HS-27A (cell line): ENCODE measurements at places on chromosomes 12 and 14.
A peak's percentile ranks its signal among the peaks of the same experiment; 100 is the strongest.

GRCh38 chr12:8876887-8877286 is 37.4 kb upstream of the PHC1 start:
- no peak for DNase-seq

DNA sequence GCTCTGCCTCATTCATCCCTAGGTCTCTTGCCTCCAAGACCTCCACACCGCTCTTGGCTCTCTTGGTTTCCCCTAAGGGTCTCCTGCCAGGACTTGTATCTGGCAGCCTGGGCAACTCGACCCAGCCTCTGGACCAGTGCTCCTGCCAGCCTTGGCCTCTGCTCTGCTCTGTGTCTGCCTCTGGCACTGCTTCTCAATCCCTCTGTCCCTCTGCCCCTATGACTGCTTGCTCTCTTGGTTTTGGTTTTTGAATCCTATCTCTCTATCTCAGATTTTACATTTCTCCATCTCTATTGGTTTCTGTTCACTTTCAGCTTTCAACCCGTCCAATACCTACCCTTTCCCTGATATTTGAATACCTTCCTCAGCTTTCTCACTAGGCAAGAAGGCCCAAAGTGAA is 6.3 kb downstream of the ITGA5 start:
- DNase-seq, result no peak

GRCh38 chr12:6942331-6942665 is 1.3 kb upstream of the RNU7-1 start:
- DNase-seq, result no peak

GRCh38 chr12:117622087-117622486 is 260.7 kb upstream of the NOS1 start:
- no peak for DNase-seq

DNA sequence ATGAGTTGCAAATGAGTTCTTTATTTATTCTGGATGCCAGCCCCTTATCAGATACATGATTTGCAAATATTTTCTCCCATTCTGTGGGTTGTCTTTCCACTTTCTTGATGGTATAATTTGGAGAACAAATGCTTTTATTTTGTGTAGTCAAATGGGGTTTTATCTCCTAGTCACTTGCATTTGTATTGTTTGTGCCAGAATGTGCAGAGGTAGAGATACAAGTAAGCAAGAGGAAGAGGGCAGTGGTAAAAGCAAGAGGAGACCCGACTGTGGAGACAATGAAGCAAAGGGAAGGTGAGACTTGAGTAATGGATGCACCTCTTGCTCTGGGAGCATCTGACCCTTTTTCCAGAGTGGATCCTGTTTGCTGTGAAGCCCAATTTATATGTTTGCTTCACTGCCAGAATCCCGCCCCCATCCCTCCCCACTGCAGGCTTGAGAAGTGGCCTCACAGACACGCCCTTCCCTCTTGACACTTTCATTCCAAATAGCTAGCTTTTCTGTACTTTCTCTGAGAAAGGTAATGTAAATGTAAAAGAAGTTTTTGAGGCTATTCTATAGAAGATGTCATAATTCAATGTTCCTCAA is 786 bp upstream of the PFKM start:
- DNase-seq, result no peak

DNA sequence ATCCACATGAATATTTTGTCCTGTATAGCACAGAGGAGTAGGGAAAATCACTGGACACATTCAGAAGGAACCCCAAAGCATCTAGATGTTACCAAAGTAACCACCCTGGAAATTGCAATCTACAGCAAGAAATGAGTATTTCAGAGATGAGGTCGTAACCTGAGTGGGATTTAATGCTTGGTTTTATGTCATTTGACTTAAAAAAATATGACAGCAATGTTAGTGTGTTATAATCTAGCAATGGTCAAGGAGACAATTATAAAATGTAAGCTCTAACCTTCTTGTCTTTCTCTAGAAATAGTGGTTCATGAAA is 256.6 kb downstream of the NAV3 start:
- DNase-seq, result no peak

GRCh38 chr12:27711317-27711682 is 668 bp downstream of the MRPS35 start:
- DNase-seq, result peak; percentile 29

DNA sequence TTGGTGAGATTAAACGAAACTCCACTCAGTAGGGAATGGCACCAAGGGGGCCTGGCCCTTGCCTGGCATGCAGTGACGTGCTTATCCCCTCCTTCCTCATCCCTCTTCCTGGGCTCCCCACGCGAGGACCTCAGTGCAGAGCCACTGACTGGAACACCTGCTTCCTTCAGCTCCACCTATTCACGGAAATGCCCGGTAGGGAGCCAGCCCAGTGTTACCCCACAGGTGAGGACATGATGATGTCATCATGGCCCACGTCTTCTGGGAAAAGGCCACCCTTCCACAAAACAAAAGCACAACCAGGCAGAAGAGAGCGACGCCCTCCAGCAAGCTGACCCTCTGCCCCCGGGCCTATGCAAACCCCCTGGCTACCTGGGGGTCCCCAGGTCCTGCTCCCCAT is 42.1 kb downstream of the CCDC85C start:
- no peak for DNase-seq

DNA sequence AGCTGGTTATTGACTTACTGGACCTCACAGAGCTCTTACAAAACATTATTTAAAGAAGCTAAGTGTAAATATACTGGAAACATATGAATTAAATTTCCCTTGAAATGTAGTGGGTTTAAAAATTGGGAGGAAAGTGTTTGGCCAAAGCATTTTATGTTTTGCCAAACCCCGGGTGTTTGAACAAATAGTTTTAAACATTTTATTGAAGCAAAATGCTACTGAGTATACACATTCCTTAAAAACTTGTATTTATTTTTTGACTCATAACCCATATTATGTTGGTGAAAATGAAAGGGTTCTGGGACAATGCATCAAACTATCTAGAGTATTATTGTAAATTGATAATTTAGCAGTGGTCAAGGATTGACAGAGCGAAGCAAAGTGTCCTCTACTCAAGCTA is 1048.5 kb downstream of the SLC6A15 start:
- DNase-seq, result no peak

DNA sequence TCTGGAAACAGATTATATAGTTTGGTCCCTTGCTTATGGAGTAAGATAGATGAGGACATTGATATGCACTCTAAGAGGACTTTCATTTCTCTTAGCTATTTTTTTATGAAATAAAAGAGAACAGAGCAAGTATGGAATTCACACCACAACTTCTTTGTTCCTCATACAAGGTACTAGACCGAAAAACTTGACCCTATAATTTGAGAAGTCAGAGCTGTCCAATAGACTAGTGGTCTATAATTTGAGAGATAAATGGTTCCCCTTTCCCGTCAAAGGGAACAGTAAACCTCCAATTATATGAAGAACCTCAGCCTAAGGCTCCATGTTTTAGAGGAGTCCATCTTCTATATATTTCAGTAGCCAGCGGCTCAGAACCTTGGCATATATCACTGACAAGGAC is 58.5 kb upstream of the HIF1A start:
- no peak for DNase-seq

DNA sequence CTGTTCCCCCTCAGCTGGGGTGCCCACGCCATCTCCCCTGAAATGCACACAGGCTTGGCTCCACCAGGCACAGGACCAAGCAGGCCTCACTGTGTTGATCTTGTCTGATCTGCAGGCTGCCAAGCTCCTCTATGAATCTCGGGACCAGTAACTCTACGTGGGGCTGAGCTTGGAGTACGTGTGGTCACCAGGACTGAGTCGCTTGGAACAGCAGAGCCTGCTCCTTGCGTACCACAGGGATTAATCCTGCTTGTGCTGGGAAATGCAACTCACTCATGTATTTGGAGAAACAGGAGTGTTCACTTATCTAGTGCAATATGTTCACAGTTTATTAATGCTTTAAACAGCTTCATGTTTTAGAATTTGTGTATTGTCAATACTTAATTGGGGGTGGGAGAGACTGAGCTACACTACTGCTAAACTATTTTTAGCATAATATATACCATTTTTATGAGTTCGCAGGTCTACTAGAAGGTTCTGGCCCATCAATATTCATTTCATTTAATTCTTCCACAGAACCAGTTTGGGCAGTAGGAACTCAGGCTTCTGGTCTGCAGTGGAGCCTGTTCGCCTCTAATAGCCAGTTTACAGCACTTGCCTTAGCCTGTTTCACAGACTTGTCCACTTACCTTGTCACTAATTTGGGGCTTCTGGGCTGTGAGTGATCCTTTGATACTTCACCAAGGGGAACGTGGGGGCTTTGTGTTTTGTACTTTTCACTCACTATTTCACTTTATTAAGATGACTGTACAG is 17.4 kb downstream of the ZFYVE21 start:
- DNase-seq, result no peak

- DNase-seq, result no peak
Measured at GRCh38 chr14:103679351-103679750, 35.9 kb downstream of the XRCC3 start.

- no peak for DNase-seq
Measured at GRCh38 chr12:45878630-45879255, 111.6 kb downstream of the SCAF11 start.

GRCh38 chr14:59919570-59920377 is at the start of gene LRRC9:
LRRC9 (plus strand) TSS chr14:59920144.
- DNase-seq, result no peak

- DNase-seq, result no peak
Measured at GRCh38 chr12:3157581-3158323, 80.6 kb downstream of the TSPAN9 start.

- DNase-seq, result no peak
Measured at GRCh38 chr12:52359621-52360061, 7.6 kb downstream of the KRT85 start.

GRCh38 chr12:32435921-32436705 is 36.8 kb downstream of the FGD4 start:
- no peak for DNase-seq

- DNase-seq, result peak; percentile 11
Measured at GRCh38 chr12:116708826-116709756, 28.8 kb downstream of the SPRING1 start.

- no peak for DNase-seq
Measured at GRCh38 chr12:16523951-16524331, 82.0 kb downstream of the LMO3 start.

GRCh38 chr12:120662879-120663278 is 22.5 kb downstream of the CABP1 start:
- DNase-seq, result no peak

- no peak for DNase-seq
Measured at GRCh38 chr12:113088971-113089756, 32.6 kb downstream of the DTX1 start.

- no peak for DNase-seq
Measured at GRCh38 chr14:54566410-54567223, at the start of gene SAMD4A. SAMD4A (plus strand) TSS chr14:54567128; CDS start chr14:54567917, 789 bp downstream.

GRCh38 chr12:67968321-67968720 is 20.9 kb upstream of the IFNG-AS1 start:
- no peak for DNase-seq
